ENCODE measurements at places on chromosomes 16 and 17.

- no peaks in the 10 kb centered on the region for H3K36me3 ChIP-seq
- no peaks in the 10 kb centered on the region for H3K4me1 ChIP-seq
- H3K4me3 ChIP-seq = no peak overlapping the region
Measured at GRCh38 chr17:12769981-12770380, 19.3 kb upstream of the ARHGAP44 start.

DNA sequence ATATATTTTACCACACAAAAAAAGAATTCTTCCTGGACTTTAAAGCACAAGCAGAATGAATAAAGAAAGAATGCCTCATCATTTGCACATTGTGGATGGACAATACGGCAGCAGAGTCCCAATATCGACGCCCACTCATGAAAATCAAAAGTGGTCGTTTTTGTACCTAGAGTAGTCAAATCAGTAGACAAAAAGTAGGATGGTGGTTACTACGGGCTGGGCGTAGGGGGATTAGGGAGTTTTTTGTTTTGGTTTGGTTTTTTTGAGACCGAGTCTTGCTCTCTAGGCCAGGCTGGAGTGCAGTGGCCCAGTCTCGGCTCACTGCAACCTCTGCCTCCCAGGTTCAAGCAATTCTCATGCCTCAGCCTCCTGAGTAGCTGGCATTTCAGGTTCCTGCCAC, 8.6 kb upstream of the CENPV start:
- DNase-seq = no peak
- H3K4me3 ChIP-seq = no peak overlapping the region
- no peaks in the 10 kb centered on the region for H3K27me3 ChIP-seq
- H3K4me1 ChIP-seq = peaks cover 9% of the 10 kb centered on the region
- H3K27ac ChIP-seq = no peak overlapping the region

DNA sequence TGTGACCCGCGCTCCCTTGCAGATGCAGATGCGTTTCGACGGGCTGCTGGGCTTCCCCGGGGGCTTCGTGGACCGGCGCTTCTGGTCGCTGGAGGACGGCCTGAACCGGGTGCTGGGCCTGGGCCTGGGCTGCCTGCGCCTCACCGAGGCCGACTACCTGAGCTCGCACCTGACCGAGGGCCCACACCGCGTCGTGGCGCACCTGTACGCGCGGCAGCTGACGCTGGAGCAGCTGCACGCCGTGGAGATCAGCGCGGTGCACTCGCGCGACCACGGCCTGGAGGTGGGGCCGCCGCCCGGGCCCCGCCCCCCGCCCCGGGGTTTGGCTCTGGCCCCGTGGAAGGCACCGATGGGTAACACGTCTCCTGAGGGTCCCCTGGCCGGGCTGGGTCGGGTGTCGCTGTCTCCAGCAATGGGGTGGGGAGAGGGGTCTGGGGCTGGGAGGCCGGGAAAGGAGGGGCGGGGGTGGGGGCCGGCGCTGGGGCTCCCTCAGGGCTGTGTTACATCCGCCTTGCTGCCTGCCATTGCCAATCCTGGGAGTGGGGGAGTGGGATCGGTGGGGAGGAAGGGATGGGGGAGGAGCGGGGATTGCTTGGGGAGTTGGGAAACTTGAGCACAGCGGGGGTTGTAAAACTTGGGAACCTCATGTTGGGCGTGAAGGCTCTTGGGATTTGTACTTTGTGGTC, 737 bp downstream of the NUDT16L1 start:
- DNase-seq = no peak
- H3K27ac ChIP-seq = no peak overlapping the region
- H3K4me3 ChIP-seq = peak overlapping the region; percentile 88
- no peaks in the 10 kb centered on the region for H3K4me1 ChIP-seq
- no peaks in the 10 kb centered on the region for H3K36me3 ChIP-seq

- no peak for DNase-seq
- no peaks in the 10 kb centered on the region for H3K27me3 ChIP-seq
- H3K36me3 ChIP-seq = no peaks in the 10 kb centered on the region
Measured at GRCh38 chr17:77817953-77818352, 140.6 kb upstream of the TNRC6C start.

- no peaks in the 10 kb centered on the region for H3K27me3 ChIP-seq
- no peaks in the 10 kb centered on the region for H3K36me3 ChIP-seq
- no peak overlapping the region for H3K27ac ChIP-seq
- peak overlapping the region; percentile 71 for H3K4me3 ChIP-seq
- peaks cover 58% of the 10 kb centered on the region for H3K4me1 ChIP-seq
Measured at GRCh38 chr17:81039854-81040758, 5.2 kb downstream of the BAIAP2 start.

DNA sequence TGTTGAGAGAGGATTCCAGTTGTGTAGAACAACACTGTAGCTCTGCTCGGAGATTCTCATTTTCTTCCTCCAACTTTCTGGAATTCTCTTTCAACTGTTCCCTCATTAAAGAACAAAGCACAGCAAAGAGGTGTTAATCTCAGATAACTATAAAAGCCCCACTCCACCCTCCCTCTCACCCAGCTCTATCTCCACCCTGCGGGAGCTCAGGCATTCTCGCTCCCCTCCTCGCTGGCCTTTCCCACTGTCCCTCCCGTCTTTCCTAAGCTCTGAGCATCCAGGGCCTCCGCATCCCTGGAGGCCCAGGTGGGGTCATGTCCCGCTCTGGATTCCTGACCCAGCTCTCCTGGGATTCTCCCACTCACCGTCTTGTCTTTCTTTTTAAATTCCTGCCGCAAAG, 35.1 kb downstream of the DHX38 start:
- no peak overlapping the region for H3K27ac ChIP-seq
- DNase-seq = no peak
- H3K36me3 ChIP-seq = no peaks in the 10 kb centered on the region
- no peak overlapping the region for H3K4me3 ChIP-seq
- peaks cover 22% of the 10 kb centered on the region for H3K4me1 ChIP-seq

- H3K27me3 ChIP-seq = peaks cover 3% of the 10 kb centered on the region
- H3K4me1 ChIP-seq = no peaks in the 10 kb centered on the region
- peaks cover 6% of the 10 kb centered on the region for H3K36me3 ChIP-seq
- peak overlapping the region; percentile 91 for H3K27ac ChIP-seq
- H3K4me3 ChIP-seq = no peak overlapping the region
- DNase-seq = no peak
Measured at GRCh38 chr17:44997733-44998520, 29.8 kb upstream of the C1QL1 start.

GRCh38 chr16:24822542-24822941, 23.2 kb upstream of the SLC5A11 start:
- no peak overlapping the region for H3K27ac ChIP-seq
- no peaks in the 10 kb centered on the region for H3K4me1 ChIP-seq
- no peak overlapping the region for H3K4me3 ChIP-seq
- no peaks in the 10 kb centered on the region for H3K27me3 ChIP-seq

DNA sequence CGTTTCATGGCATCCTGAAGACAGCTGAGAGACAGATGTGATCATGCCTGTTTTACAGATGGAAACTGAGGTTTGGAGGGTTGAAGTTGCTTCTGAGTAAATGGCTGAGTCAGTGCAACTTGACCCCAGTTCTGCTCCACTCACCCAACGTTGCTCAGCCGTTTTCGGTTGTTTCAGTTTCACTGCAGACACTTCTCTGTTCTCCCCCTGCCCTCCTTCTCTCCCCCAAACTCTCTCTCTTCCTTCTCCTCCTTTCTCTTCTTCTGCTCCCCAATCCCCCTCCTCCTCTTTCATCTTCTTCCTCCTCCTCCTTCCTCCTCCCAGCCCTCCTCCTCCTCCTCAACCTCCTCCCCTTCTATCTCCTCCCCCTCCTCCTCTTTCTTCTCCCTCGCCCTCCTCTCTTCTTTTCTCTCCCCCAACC, 9.4 kb upstream of the CEP20 start:
- peaks cover 6% of the 10 kb centered on the region for H3K27me3 ChIP-seq
- no peak for DNase-seq
- H3K4me1 ChIP-seq = no peaks in the 10 kb centered on the region
- H3K36me3 ChIP-seq = no peaks in the 10 kb centered on the region
- H3K4me3 ChIP-seq = no peak overlapping the region
- no peak overlapping the region for H3K27ac ChIP-seq

DNA sequence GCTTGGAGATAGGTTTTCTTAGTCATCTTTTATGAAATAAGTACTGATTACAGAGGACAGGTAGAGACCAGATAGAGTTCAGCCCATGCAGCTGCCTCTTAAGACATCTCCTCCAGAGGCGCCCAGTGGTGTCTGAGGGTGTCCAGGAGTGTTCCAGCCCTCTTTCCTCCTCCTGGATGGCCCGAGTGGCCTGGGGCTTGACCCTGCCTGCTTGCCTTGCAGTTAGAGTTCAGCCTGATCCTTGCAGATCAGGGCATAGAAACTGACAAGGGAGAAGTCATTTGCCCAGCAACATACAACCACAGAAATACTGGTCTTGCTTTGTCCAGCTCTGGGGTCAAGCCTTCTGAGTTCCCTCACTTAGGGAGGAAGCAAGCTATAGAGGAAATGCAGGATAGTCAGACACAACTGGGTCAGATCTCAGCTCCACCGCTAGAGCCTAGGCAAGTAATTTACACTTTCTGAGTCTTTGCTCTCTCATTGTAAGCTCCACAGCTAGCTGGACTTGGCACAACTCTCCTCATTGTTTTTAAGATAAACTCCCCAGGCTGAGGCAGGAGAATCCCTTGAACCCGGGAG, 3.6 kb upstream of the CCL1 start:
- no peaks in the 10 kb centered on the region for H3K4me1 ChIP-seq
- no peak for DNase-seq
- no peak overlapping the region for H3K4me3 ChIP-seq
- no peak overlapping the region for H3K27ac ChIP-seq

GRCh38 chr17:20994779-20995149, 48.0 kb downstream of the USP22 start:
- H3K27ac ChIP-seq = peak overlapping the region; percentile 57
- peaks cover 13% of the 10 kb centered on the region for H3K36me3 ChIP-seq
- DNase-seq = no peak
- peaks cover 46% of the 10 kb centered on the region for H3K4me1 ChIP-seq
- peaks cover 22% of the 10 kb centered on the region for H3K27me3 ChIP-seq

GRCh38 chr17:34307110-34307509, 12.1 kb upstream of the CCL8 start:
- no peaks in the 10 kb centered on the region for H3K36me3 ChIP-seq
- no peak overlapping the region for H3K4me3 ChIP-seq
- no peak for DNase-seq
- no peaks in the 10 kb centered on the region for H3K4me1 ChIP-seq
- no peak overlapping the region for H3K27ac ChIP-seq

GRCh38 chr17:39812466-39812865, 51.6 kb downstream of the IKZF3 start:
- H3K27ac ChIP-seq = no peak overlapping the region
- no peak overlapping the region for H3K4me3 ChIP-seq
- H3K36me3 ChIP-seq = no peaks in the 10 kb centered on the region
- DNase-seq = no peak
- peaks cover 27% of the 10 kb centered on the region for H3K27me3 ChIP-seq

- H3K4me3 ChIP-seq = no peak overlapping the region
- no peaks in the 10 kb centered on the region for H3K4me1 ChIP-seq
- H3K27ac ChIP-seq = no peak overlapping the region
- H3K27me3 ChIP-seq = peaks cover 39% of the 10 kb centered on the region
- no peak for DNase-seq
Measured at GRCh38 chr16:49089533-49089932, 192.1 kb downstream of the CBLN1 start.

GRCh38 chr16:72427783-72428331, 255.9 kb upstream of the PMFBP1 start:
- H3K4me1 ChIP-seq = no peaks in the 10 kb centered on the region
- DNase-seq = no peak
- no peak overlapping the region for H3K27ac ChIP-seq
- H3K36me3 ChIP-seq = peaks cover 22% of the 10 kb centered on the region

GRCh38 chr16:28310796-28311195, 18.5 kb downstream of the SBK1 start:
- H3K4me1 ChIP-seq = no peaks in the 10 kb centered on the region
- peak overlapping the region; percentile 75 for H3K27ac ChIP-seq
- DNase-seq = no peak
- H3K27me3 ChIP-seq = no peaks in the 10 kb centered on the region
- H3K36me3 ChIP-seq = peaks cover 9% of the 10 kb centered on the region

GRCh38 chr16:75087375-75087979, 29.1 kb downstream of the LDHD start:
- no peak overlapping the region for H3K27ac ChIP-seq
- H3K4me1 ChIP-seq = peaks cover 21% of the 10 kb centered on the region
- no peak overlapping the region for H3K4me3 ChIP-seq
- H3K27me3 ChIP-seq = no peaks in the 10 kb centered on the region

DNA sequence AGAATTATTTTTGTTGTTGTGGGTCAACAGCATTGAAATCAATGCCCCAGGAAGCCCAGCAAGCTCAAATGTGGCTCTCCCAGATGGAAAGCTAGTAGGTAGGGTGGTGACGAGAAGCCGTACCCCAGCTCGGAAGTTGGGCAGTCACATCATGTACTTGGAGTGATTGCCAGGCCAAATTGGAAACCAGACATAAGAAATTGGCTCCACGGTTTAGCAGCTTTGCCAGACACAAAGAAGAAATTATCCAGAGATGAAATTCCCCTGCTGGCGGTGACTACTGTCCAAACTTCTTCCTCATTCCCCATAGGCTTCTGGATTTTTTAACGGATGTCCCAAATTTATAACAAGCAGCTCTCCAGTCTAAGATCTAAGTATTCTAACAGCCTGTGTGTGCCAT, 95.9 kb downstream of the OR1D5 start:
- no peak for DNase-seq
- H3K27me3 ChIP-seq = peaks cover 66% of the 10 kb centered on the region
- no peak overlapping the region for H3K27ac ChIP-seq
- no peak overlapping the region for H3K4me3 ChIP-seq

DNA sequence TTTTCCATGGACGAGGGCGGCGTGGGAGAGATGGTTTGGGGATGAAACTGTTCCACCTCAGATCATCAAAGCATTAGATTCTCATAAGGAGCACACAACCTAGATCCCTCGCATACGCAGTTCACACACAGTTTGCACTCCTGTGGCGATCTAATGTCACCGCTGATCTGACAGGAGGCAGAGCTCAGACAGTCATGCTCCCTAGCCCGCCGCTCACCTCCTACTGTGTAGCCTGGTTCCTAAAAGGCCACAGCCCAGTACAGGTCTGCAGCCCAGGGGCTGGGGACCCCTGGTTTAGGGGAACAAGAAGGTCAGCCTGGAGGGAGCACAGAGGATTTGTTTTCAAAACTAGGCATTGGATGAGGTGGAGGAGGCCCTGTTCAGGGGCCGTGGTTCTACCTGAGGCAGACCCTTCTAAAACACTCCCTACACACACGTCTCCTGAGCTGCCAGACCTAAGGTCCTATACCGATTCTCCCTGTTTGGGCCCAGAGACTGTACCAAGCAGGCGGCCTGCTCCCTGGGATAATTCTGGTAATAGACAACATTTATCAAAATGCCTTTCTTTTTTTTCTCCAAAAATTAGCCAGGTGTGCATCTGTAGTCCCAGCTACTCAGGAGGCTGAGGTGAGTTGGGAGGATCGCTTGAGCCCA, 38.6 kb downstream of the AXIN2 start:
- no peaks in the 10 kb centered on the region for H3K27me3 ChIP-seq
- H3K36me3 ChIP-seq = peaks cover 13% of the 10 kb centered on the region
- H3K27ac ChIP-seq = peak overlapping the region; percentile 36
- no peak for DNase-seq

DNA sequence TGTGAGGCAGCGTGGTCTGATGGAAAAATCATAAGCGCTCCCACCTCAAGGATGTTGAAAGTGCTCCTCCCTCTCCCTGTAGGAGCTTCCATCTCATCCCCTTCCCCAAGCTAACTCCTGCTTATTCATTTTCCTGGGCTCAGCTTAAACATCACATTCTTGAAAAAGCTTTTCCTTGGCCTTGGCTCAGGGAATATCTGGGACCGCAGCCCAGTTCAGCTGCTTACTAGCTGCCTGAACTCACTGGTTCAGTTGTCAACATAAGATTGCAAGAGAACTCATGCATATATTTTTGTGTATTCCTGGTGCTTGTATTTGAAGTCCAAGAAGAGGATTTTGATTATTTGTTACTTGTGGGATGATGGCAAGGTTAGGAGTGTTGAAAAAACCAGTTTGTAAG, 91.5 kb downstream of the UTP18 start:
- H3K27me3 ChIP-seq = no peaks in the 10 kb centered on the region
- no peak for DNase-seq
- no peak overlapping the region for H3K4me3 ChIP-seq

All from neural crest cell (in vitro differentiated cells).